Fibroblast of skin of left quadriceps (primary cell): ENCODE measurements at places on chromosomes 6 and 20.

DNA sequence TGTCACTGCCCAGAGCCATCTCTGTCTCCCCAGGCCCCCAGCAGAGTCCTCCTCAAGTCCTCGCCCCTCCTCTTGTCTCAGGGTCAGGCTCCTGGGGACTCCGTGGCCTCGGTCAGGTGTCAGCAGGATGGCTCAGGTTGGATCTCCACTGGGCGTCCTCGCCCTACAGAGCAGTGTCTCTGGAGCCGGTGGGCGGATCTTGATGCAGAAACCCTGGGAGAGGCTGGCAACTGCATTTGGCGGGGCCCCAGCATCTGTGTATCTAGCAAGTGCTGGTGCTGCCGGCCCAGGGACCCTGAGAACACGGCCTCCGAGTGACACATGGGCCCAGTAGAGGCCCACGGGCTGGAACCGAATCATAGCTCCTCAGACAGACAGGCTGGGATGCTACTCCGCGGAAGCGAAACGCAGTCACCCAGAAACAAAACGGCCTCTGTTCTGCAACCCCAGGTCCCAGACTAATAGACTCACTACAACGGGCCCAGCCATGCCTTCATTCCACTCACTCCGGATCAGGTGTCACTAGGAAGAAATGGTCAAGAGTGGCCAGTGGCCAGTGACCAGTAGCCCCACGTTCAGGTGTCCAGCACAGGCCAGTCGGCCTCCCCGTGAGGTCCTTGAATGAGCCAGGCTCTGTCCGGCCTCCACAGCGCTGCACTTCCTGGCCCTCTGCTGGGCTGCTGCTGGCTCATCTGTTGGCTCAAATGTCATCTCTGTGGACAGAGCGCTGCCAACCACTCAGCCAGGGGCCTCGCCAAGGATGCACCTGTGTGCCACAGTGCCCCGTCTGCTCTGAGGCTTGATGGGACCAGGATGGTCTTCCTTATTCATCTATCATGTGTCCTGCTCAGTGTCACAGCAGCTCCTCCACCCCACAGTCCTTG lies 12.6 kb upstream of the FRMD1 start:
- no peak for DNase-seq

DNA sequence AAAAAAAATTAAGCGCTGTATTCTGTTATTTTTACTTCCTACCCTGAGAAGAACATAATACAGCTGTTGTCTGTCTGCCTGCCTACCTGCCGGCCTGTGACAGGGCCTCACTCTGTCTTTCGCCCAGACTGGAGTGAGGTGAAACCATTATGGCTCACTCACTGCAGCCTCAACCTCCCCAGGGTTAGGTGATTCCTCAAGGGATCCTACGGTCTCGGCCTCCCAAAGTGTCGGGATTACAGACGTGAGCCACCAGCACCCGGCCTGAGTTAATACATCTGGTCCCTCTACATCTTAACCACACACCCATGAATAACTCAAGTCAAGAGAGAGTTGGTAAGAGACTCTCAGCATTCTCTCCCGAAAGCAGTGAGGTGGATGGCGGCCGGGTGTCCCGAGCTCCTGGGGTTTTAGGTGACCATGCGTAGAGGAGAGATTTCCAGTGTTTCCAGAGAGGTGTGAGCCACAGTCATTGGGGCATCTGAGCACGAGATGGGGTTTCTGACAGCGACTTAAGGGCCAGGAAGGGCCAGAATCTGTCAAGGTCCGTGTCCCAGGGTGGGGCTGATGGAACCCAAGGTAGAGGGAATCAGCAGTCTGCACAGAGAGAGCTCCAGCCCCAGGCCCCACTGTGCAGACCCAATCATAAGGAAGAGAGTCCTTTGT lies 1954.4 kb upstream of the DEFB115 start:
- no peak for DNase-seq

- DNase-seq = no peak
Observed at GRCh38 chr20:34045294-34045693, 51.6 kb downstream of the RALY start.

DNA sequence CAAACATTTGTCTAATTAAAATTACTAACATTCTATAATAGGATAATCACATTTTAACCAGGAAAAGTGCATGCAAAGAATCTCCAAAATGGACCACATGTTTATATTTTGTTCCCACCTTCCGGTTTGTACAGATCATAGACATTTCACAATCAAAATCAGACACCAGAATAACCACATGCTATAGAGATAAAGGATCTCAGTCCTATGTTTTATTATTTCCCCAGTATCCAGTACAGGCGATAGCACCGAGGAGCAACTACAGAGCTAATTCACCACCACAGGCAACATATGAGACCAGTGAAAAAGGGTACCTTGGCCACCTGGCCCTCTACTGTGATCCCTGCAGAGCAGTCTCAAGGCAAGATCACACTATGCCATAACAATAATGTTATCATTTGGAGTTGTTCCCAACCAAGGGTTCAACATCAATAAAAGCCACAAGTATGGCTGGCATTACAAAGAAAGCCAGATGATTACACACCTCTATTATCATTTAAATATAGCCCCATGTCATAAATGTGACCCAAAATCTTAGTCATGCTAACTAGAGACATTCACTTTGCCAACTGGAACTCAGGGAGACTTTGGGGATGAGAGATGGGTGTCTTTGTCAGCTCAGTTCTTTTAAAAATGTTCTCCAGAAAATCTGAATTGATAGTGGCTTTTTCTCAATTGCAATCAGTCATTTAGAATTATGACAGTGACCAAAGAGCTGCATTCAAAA lies 46.7 kb downstream of the RALGAPA2 start:
- no peak for DNase-seq

DNA sequence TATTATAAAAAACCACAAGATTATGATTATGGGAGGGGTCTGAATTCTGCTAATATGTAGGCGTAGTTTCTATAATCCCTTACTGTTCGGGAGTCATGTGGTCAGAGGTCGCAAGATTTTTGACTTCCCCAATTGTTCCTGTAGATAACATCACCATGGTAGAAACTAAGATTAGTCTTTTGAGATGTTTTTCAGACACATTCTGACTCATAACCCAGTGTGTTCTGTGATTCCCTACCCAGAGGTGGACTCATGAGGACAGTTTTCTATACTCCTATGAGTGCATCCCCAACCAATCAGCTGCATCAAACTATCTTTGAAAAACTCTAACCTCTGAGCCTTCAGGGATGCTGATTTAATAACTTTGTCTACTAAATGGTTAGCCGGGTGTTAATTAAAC lies 175.5 kb downstream of the RFPL4B start:
- no peak for DNase-seq
